NCI-H2171 (cell line): ENCODE measurements at places on chromosomes 5 and 9.

DNA sequence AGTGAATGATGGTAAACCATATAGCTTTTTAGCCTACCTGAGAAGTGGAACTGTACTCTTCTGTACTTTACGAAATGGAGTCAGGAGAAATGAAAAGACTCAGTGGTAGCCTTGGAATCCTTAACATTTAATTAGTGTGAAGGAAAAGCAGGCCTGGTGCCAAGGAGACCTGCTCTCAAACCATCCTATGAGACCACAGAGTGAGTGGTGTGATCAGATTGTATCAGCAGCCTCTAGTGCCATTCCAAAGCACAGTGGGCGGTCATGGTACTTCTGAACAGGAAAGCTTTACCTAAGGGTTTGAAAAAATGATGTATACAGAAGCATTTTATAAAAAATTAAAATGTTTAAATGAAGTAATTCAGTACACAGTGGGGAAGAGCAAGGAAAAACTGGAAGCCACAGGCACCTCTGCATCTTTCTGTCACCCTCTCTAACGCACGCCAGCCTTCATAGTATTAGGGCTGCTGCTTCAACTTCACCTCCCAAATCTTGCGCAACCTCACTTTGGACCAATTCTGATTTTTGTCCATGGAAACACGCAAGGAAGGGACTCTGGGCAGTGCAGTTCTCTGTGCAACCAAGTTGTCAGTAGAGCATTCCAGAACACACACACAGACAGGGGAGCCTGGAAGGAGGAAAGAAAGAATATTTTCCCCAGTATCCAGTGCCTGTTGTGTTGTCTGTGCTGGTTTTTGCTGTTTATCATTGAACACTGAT lies 203.7 kb downstream of the SH3GL2 start:
- no peak for DNase-seq

DNA sequence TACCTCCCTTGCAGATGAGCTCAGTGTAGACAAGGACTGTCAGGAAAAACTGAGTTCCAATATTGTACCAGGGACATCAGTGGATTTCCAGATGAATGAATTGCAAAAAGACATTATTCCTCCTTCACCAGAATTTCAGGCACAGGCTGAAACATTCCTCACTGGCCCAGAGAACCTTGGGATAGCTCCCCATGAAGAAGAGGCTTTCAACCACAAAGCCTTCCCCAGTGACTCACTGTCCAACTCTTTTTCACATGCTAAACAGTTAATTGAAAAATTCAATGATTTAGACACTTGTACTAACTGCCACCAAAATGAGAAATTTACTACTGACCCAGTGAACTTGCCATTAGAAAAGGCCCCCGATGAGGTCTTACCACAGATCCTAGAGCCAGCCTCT lies 144.5 kb downstream of the UNC13B start:
- no peak for DNase-seq

GRCh38 chr9:134496413-134497282 lies 145.0 kb upstream of the COL5A1 start:
- no peak for DNase-seq

- DNase-seq, result no peak
Measured at GRCh38 chr9:105005186-105005585, 77.2 kb upstream of the ABCA1 start.

DNA sequence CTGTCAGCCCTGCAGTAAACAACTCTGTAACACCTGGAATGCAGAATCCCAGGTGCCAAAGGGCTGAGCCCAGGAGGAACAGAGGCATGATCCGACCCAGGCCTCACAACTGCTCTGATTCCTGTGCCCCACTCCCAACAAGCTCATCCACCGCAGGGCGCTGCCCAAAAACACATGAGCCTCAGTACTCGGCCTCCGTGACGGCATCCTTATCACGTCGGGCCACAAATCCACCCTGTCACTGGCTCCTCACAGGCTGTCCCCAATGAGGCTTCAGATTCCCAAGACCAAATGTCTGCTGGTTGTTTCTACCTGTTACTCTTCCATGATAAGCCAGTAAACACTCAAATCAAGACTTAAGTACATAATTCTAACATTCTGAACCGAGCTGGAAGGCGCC lies 15.2 kb downstream of the QSOX2 start:
- DNase-seq, result no peak

- DNase-seq, result no peak
Measured at GRCh38 chr9:34403554-34404380, 27.1 kb upstream of the MYORG start.

DNA sequence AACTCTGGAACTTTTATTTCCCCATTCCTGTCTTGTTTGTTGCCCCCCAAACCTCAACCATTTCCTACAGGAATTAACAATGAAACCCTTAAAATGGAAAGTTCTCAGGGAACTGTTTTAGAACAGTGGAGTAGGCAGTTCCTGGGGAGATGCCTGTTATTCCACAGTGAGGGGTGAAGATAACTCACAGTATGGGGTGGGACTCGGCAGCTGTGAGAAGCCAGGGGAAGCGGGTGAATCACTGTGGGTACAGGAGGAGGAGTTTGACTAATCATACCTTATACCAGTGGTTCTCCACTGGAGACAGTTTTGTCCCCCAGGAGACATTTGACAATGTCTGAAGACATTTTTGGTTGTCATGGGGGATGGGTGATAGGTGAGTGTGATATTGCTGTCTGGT lies 36.9 kb upstream of the GLRA1 start:
- DNase-seq, result no peak

- DNase-seq, result no peak
Measured at GRCh38 chr9:93076792-93077128, 18.3 kb downstream of the SUSD3 start.

DNA sequence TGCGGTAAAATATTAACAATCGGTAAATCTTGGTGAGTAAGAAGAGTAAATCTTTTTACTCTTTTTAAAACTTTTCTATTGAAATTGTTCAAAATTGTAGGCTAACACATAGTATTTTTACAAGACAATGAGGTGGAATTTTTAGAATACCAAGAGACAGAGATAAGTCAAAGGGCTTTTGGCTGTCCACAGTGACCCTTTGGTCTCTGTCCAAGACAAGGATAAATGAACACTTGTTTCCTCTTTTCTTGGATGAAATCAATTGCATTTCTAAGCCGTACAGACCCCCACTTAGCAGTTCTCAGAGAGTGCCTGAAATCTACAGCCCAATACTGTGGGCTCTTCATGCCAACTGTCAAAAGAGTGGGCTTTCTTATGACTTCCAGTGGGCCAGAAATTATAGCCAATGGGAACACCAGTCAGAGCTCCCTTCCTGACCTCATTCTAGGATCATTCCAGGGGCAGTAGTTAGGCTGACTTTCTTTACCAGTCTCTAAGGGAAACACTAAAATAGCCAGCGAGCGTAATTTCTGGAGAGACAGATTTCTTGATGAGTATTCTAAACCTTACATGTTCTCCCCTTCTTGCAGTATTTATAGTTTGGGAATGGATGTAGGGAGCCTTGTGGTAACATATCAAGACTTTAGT lies 74.1 kb downstream of the GALNT10 start:
- DNase-seq, result no peak
